ENCODE measurements at places on chromosomes 4 and X. TPM values are rescaled to one million over a fixed set of nuclear protein-coding genes. Genes with fewer than 3 reads are reported as not detected.

DNA sequence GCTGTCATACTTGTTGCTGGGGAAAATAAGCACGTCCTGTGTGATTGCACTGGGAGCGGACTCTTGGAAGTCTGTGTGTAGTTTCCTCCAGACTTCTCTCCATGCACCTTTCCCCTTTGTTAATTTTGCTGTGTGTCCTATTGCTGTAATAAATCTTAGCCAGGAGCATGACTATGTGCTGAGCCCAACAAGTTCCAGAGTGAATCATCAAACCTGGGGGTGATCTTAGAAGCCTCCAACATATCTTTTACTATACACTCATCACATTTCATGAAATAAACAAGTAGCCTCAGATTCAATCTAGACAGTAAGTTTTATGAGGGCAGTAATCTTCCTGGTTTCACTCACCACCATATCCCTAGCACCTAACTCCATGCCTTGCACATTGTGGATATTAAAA, 43.3 kb upstream of the FGF13 start:
- no peaks in the 10 kb centered on the region for H3K36me3 ChIP-seq
- H3K27me3 ChIP-seq = no peaks in the 10 kb centered on the region

DNA sequence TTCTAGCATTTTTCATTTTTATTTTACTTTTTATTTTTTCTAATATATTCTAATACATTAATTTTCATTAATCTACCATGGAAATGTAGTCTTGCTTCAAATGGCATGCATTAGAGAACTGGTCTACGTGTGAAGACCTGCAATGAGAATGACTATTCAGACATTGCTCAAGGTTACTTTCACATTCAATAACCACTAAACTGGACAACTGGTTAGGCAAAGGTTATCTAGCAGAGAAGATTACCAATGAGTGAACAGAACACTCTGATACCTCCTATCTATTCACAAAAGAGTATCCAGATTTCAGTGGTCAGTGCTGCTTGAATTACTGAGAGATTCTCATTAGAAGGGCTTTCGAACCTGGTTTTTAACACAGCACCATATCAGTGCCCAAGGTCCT, 58.9 kb upstream of the ARHGAP24 start:
- DNase-seq = no peak
- H3K27ac ChIP-seq = no peak overlapping the region
- H3K4me3 ChIP-seq = no peak overlapping the region
- H3K27me3 ChIP-seq = no peaks in the 10 kb centered on the region
- no peaks in the 10 kb centered on the region for H3K4me1 ChIP-seq

DNA sequence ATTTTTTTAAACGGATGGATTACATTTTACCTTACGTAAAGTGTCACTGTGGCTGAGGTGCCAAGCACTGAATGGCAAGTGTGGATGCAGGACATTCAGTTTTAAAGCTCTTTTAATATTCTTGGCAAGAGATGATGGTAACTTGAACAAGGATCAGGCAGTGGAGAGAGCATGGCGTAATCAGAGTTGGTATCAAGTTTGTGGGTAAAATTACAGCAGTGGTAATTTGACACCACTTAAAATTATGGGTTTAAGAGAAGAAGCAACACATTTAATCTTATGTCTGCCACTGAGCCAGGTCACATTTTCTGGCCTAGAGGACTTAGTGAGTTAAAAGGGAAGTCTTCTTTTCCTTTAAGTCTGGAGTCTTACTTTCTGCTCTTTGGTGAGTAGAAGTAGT, 100.5 kb downstream of the NAA11 start:
- no peak for DNase-seq
- H3K36me3 ChIP-seq = no peaks in the 10 kb centered on the region
- H3K27ac ChIP-seq = no peak overlapping the region
- H3K4me3 ChIP-seq = no peak overlapping the region
- H3K27me3 ChIP-seq = no peaks in the 10 kb centered on the region

The TCEAL7 gene
- not detected for total RNA-seq

- H3K4me3 ChIP-seq = no peak overlapping the region
- peaks cover 19% of the 10 kb centered on the region for H3K4me1 ChIP-seq
- no peak overlapping the region for H3K27ac ChIP-seq
- H3K36me3 ChIP-seq = no peaks in the 10 kb centered on the region
Measured at GRCh38 chrX:47518144-47518543, 35.1 kb upstream of the ZNF41 start.

The MAGEA4 gene
- total RNA-seq = not detected

GRCh38 chrX:69291116-69291515, 125.9 kb upstream of the PJA1 start:
- H3K27ac ChIP-seq = no peak overlapping the region
- H3K4me1 ChIP-seq = no peaks in the 10 kb centered on the region
- no peak for DNase-seq

DNA sequence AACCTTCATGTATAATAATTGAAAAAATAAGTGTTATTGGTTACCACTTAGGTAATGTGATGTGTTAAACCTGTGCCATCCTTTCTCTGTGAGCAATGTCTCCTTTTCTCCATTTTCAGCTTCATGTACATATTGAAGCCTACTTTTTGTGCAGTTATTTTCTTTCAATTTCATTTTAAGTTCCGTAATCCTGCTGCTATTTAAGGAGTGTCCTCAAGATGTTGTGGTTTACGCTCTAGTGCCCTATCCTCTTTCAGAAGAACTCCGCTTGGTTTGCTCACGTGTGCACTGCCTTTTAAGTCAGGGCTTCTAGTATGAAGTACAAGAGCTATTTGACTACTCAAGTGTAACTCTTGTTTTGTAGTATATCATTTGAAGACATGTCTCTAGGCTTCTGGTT, 2253.2 kb upstream of the TENM3 start:
- no peaks in the 10 kb centered on the region for H3K36me3 ChIP-seq
- H3K27ac ChIP-seq = no peak overlapping the region
- no peaks in the 10 kb centered on the region for H3K4me1 ChIP-seq
- no peak overlapping the region for H3K4me3 ChIP-seq

GRCh38 chrX:142923201-142923600, 102.5 kb upstream of the SPANXN4 start:
- no peaks in the 10 kb centered on the region for H3K4me1 ChIP-seq
- no peaks in the 10 kb centered on the region for H3K36me3 ChIP-seq
- no peak overlapping the region for H3K4me3 ChIP-seq
- DNase-seq = no peak
- H3K27me3 ChIP-seq = no peaks in the 10 kb centered on the region
- no peak overlapping the region for H3K27ac ChIP-seq

DNA sequence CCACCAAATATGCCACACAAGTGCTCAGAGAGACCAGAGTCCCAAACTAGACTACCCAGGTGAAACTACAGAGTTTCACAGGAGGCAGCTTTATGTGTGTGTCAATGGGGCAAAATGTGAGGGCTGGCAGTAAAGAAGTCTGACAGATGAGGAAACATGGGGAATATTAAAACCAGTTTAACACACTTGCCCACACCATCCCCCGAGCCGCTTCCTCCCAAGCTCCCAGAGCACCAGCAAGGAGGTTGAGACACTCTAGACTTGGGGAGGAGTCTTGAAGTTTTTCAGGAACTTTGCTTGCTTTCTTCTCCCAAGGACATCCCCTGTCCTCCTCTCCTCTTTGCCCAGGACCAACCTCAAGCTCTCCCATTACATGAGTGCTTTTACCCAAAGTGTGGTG, 94.7 kb upstream of the SPRY1 start:
- peaks cover 9% of the 10 kb centered on the region for H3K36me3 ChIP-seq
- no peaks in the 10 kb centered on the region for H3K27me3 ChIP-seq
- peaks cover 9% of the 10 kb centered on the region for H3K4me1 ChIP-seq
- no peak for DNase-seq
- no peak overlapping the region for H3K4me3 ChIP-seq

- H3K27ac ChIP-seq = no peak overlapping the region
- no peaks in the 10 kb centered on the region for H3K27me3 ChIP-seq
Measured at GRCh38 chrX:74147439-74147838, 156.5 kb upstream of the ZCCHC13 start.

The GAGE2A gene
- not detected for total RNA-seq

DNA sequence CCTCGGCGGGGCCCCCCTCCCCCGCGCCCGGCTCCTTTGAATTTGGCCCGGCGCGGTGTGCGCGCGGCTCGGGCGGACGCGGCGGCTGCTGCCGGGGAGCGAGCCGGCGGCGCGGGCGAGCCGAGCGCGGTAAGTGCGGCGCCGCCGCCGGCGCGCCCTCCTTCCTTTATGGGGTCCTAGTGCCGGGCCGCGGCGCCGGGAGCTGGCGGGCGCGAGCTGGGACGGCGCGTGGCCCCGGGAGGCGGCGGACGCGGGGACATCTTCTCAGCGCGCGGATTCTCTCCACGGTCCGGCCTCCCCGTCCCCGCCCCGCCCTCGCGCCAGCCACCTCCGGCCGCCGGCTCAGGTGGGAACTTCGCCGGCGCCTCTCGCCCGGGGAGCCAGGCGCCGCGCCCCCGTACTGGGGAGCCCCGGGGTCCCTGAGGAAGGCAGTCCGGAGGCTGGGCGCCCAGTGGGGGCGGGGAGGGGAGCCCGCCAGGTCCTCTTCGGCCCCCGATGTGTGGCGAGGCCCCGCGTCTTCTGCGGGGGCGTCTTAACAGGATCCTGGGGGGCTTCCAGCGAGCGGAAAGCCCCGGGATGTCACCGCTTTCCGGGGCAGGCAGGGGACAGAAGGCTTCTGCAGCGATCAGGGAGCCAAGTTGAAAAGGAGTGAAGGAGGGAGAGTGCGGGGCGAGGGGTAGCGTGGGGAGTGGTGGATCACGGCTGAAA, 98.4 kb upstream of the TENM3 start:
- peaks cover 62% of the 10 kb centered on the region for H3K27me3 ChIP-seq
- H3K27ac ChIP-seq = no peak overlapping the region
- H3K4me3 ChIP-seq = peak overlapping the region; percentile 58
- H3K4me1 ChIP-seq = peaks cover 10% of the 10 kb centered on the region

The COX7B2 gene
- total RNA-seq = not detected

GRCh38 chrX:129786210-129786651, 6.5 kb downstream of the SASH3 start:
- H3K4me1 ChIP-seq = peaks cover 53% of the 10 kb centered on the region
- H3K27ac ChIP-seq = peak overlapping the region; percentile 83
- peaks cover 73% of the 10 kb centered on the region for H3K36me3 ChIP-seq
- H3K4me3 ChIP-seq = peak overlapping the region; percentile 69
- no peaks in the 10 kb centered on the region for H3K27me3 ChIP-seq

The LRCH2 gene
- total RNA-seq = not detected

DNA sequence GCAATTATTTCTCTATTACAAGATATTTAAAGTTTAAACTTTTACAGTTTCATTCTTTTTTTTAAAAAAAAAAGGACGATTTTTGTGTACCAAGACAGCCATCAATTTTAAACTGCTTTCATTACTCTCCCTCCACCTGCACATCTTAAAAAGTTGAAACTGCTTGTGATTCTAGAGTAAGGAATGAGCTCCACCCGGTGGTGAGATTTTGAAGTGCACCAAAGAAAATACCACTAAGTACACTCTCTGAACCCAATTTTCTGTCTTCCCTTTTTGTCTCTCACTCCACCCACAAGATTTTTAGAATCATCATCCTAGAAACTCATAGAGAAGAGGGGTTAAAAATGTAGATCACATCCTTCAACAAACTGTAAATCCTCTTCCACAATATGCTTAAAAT, 91.3 kb upstream of the WDR44 start:
- no peaks in the 10 kb centered on the region for H3K4me1 ChIP-seq
- H3K27ac ChIP-seq = no peak overlapping the region
- no peaks in the 10 kb centered on the region for H3K36me3 ChIP-seq

GRCh38 chr4:105461221-105461620, 12.6 kb downstream of the PPA2 start:
- H3K4me1 ChIP-seq = peaks cover 7% of the 10 kb centered on the region
- H3K4me3 ChIP-seq = no peak overlapping the region
- no peak for DNase-seq
- H3K27me3 ChIP-seq = no peaks in the 10 kb centered on the region

DNA sequence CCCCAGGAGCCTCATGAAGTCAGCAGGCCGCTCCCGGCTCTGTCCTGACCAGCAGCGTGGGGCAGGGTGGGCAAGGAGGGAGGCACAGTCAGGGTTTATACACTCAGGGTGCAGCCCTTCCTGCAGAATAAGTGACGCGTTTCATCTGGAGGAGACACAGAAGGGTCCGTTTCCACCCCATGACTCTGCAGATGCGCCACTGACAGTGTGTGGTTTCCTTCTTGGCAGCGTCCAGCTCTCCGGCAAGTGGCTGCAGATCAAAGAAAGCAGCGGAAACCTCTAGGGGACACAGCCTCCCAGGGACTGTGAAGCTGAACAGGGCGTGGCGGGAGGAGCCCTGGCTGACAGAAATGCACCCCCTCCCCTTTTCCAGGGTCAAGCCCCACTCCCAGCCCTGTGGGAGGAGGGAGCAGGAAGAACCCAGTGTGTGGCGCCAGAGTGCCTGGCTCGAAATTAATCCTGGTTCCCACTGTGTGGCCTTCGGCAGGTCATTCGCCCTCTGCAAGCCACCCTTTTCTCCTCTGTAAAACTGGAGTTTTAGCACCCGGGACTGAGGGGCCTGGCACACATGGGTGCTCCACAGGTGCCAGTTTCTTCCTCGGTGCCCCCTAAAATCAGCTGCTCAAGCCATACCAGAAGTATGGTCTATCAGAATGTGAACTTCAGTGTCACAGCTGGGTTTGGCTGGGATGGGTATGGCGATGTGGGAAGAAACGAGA, 17.3 kb upstream of the TBC1D14 start:
- no peaks in the 10 kb centered on the region for H3K27me3 ChIP-seq
- H3K27ac ChIP-seq = peak overlapping the region; percentile 83

GRCh38 chr4:89331686-89332544, 24.3 kb upstream of the GPRIN3 start:
- no peak for DNase-seq
- peaks cover 5% of the 10 kb centered on the region for H3K36me3 ChIP-seq
- H3K4me1 ChIP-seq = peaks cover 6% of the 10 kb centered on the region
- peaks cover 6% of the 10 kb centered on the region for H3K27me3 ChIP-seq
- no peak overlapping the region for H3K4me3 ChIP-seq

GRCh38 chrX:45823536-45823935, 622.9 kb upstream of the DIPK2B start:
- no peak overlapping the region for H3K4me3 ChIP-seq
- DNase-seq = no peak
- H3K4me1 ChIP-seq = peaks cover 8% of the 10 kb centered on the region
- H3K36me3 ChIP-seq = peaks cover 38% of the 10 kb centered on the region

The MRPS18C gene
- 70.1 TPM for total RNA-seq

GRCh38 chr4:52251864-52252263, 200.8 kb downstream of the SPATA18 start:
- H3K4me3 ChIP-seq = no peak overlapping the region
- no peaks in the 10 kb centered on the region for H3K4me1 ChIP-seq
- no peaks in the 10 kb centered on the region for H3K36me3 ChIP-seq

GRCh38 chr4:99202536-99202935, 16.5 kb downstream of the ADH6 start:
- no peak overlapping the region for H3K27ac ChIP-seq
- no peaks in the 10 kb centered on the region for H3K4me1 ChIP-seq
- no peak overlapping the region for H3K4me3 ChIP-seq
- no peaks in the 10 kb centered on the region for H3K36me3 ChIP-seq
- no peak for DNase-seq

DNA sequence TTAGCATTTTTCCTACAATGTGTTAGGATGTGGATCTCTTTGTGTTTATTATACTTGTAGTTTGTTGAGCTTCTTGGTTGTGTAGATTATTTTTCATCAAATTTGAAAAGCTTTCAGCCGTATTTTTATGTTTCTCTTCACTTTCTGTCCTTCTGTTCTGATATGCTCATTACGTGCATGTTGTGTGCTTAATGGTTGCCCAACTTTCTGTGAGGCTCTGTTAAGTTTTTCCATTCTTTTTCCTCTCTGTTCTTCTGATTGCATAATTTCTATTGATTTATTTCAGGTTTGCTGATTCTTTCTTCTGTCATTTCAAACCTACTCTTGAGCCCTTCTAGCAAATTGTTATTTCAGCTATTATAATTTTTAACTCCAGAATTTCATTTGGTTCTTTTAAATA, 478.2 kb downstream of the IL1RAPL1 start:
- H3K36me3 ChIP-seq = no peaks in the 10 kb centered on the region
- no peak overlapping the region for H3K4me3 ChIP-seq
- no peaks in the 10 kb centered on the region for H3K27me3 ChIP-seq
- H3K27ac ChIP-seq = no peak overlapping the region
- DNase-seq = no peak
